Naive thymus-derived CD4-positive, alpha-beta T cell (primary cell): ENCODE measurements at places on chromosomes 6 and 20. TPM values are rescaled to one million over a fixed set of nuclear protein-coding genes. Genes with fewer than 3 reads are reported as not detected.

The C6orf163 gene
- 0.86 TPM for polyA plus RNA-seq

DNA sequence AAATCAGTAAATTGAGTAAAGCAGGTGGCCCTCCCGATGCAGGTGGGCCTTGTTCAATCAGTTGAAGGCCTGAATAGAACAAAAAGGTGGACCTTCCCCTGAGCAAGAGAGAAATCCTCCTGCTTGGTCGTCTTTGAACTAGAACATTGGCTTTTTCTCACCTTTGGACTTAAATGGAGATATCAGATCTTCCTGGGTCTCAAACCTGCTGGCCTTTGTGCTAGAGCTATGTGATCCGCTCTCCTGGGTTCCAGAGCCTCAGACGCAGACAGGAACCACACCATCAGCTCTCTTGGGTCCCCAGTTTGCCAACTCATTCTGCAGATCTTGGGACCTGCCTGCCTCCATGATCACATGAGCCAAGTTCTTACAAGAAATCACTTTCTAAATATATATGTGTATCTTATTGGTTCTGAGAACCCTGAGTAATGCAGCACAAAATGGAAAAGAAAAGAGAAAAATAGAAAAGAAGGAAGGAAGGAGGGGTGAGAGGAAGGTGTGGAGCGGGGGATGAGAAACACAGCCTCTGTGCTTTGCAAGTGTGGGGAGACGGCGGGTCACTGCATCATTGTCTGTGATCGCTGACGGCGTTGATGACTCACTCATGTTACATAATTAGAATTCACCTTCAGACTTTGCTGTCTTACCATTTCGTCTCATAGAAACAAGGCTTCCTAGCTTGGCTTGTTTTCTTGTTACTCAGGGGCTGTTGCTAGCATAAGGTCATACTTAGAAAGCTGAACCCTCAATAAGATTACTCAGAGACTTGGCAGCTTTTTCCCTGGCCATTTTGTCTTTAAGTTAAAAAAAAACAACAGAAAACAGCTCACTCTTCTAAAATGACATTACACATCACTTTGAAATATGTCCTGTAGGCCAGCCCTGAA is 85.7 kb upstream of the NEDD9 start:
- peak; percentile 53 for DNase-seq

- DNase-seq: peak; percentile 18
Observed at GRCh38 chr6:137571854-137572253, 77.7 kb upstream of the OLIG3 start.

- DNase-seq: no peak
Observed at GRCh38 chr20:40294747-40295146, 394.3 kb downstream of the MAFB start.

DNA sequence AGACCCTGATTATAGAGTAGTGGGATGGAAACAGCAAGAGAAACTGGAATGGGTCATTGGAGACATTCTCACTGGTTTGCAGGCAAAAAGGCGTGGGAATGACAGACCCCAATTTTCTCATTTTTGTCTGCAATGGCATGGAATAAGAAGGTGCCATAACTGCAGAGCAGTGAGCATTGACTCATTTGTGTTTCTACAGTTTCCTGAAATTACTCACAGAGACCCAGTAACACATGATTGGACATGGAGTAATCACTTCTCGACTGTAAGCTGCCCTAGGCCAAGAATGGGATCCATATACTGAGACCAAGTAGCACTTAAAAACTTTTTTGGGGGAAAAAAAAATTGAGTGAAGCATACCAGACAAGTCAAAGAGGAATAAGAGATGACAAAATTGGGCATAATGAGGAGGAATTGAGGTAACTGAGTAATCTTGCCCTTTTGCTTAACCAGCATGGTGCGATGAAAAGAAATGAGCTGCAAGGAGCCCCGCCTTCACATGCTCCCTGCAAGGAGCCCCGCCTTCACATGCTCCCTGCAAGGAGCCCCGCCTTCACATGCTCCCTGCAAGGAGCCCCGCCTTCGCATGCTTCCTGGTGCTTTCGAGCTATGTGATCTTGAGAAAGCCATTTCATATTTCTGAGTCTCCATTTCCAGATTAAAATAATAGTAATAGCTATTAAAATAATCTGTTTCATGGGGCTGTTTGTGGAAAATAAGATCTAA is 44.1 kb downstream of the NHSL1 start:
- DNase-seq: peak; percentile 55

DNA sequence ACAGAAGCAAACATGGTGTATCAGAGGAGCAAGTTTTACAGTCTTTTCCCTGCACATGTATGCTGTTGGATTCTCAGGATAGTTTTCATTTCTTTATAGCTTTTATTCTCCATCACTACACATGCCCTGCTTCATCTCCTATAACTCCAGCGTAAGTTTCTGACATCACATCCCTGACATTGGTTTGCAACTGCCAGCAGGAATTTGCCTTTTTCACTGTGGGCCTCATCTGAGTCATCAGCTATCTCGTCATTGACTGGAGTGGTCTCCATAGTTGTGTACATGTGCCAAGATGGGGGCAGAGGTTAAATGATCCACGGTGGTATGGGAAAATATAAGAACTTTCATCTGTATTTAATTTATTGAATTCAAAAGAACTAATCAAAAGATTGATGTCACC is 96.7 kb downstream of the SLX4IP start:
- no peak for DNase-seq

DNA sequence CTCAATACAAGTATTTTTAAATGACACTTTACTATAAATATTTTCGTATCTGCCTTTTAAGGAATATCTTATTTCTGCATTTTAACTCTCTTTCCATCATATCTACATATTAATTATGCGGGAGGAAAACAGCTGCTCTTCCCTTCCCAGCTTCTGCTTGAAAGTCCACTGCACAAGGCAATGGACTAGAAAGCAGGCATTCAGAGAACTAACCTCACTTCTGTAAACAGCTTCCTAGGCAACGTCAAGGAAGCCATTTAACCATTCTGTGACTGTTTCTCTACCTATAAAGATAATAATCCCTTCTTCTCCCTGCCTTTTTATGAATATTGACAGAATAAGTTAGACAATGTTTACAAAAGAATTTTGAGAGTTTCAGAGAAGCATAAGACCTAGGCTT is 319.4 kb downstream of the BTBD9 start:
- DNase-seq: no peak
